ENCODE measurements at places on chromosomes 5 and 9.

GRCh38 chr9:11735391-11735790 is 957.8 kb upstream of the TYRP1 start:
- no peak for DNase-seq

DNA sequence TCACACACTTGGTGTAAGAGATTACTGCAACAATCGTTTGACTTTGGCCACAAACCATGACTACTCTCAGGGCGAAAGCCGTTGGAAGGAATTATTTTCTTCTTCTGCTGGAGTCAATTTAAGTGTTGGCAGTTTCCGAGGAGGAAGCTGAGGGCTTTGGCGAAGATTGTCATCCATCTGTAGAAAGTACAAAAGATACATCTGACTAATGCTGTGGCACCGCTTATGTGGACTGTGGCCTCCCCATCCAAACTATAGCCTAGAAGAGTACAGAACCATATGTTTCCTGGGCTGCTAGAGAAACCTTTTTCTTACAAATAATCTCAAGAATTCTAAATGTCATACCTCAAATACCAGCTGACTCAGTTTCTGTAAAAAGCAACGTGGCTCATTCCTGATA is 7.4 kb downstream of the MTX3 start:
- DNase-seq = no peak

DNA sequence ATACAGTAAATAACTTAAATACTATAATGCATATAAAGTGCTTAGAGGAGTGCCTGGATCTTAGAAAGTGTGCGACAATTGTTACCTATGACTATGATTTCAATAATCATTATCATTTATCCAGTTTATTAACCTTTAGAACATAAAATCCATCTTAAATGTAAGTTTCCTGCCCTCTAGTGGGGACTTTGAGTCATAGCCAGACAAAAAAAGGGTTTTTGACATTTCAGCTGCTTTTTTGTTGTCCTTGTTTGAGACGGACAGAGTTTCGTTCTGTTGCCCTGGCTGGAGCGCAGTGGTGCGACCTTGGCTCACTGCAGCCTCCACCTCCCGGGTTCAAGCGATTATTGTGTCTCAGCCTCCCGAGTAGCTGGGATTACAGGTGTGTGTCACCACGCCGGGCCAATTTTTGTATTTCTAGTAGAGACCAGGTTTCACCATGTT is 9.7 kb upstream of the C9orf152 start:
- peak; percentile 52 for DNase-seq

GRCh38 chr9:109963079-109963478 is 183.1 kb downstream of the PALM2AKAP2 start:
- DNase-seq = peak; percentile 16

GRCh38 chr9:72753266-72753893 is 199.5 kb downstream of the ALDH1A1 start:
- peak; percentile 29 for DNase-seq

- peak; percentile 40 for DNase-seq
Observed at GRCh38 chr5:157511651-157512644, 51.9 kb downstream of the NIPAL4 start.

DNA sequence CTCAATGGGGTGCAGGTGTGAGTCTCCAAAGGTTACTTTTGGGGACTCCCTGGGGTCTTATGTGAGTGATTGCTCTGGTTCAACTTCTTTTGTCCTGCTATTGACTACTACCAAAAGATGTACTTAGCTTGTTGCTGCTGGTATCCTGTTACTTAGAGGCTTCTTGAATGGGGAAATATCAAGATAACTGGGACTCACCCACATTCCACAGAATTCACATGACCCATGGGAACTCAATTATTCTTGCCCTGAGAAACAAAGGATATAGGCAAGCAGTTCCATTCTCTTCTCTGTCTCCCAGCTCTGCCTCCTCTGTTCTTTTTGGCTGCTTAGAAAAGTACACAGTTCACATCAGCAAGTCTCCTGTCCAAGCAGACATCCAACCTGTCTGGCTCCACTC is 105.9 kb downstream of the UNC13B start:
- DNase-seq = peak; percentile 28

DNA sequence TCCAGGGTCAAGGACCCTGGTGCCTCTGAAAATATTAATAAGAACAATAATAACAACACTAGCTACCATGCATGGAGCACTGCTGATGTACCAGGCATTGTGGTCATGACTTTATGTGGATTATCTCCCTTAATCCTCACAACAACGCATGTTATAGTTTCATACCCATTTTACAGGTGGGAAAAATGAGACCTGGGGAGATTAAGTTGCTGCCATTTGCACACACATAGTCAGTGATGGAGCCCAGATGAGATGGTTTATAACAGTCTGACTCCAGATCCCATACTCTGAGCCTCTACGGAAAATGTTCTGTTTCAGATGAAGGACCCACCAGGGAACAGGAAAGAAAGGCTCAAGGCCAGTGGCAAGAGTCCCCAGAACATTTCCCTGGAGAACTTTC is 48.2 kb upstream of the PPARGC1B start:
- DNase-seq = no peak

DNA sequence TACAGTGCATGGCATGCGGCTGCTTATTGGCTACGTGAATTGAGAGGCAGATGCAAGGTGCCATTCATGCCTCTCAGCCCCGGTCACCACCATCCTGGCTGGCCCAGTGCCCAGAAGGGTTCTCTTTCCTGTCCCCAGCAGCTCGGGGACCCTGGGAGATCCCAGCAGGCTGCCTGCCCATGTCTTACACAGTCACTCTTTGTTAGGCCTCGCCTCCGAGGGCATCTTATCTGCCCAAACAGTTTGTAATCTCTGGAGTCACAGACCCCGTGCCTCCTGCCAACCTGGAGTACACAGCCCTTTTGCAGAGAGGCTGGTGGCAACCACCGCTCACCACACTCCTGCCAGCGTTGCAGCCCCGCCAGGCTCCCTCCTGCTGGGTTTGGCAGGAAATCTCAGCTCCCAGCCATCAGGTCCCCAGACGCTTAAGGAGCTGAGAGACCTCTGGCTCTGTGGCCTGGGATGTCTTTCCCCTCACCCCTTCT is 7.0 kb upstream of the AK1 start:
- no peak for DNase-seq

- no peak for DNase-seq
Observed at GRCh38 chr5:176895831-176896230, 3.3 kb downstream of the HK3 start.

DNA sequence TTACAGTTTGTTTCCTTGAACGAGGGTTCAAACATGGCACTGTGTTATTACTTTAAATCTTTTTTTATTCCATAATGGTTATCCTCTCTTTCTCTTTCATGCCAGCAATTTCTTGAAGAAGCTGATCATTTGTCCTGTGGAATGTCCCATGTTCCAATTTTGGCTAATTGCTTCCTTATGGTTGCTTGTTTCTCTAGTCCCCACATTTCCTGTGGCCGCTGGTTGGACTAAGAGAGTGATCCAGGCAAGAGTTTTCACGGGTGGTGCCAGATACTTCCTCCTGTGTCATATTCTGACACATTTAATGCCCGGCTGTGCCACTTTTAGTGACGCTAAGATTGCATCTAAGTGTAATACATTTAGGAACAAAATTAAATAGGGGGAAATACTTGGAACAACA is 83.8 kb upstream of the FAM169A start:
- DNase-seq = no peak

DNA sequence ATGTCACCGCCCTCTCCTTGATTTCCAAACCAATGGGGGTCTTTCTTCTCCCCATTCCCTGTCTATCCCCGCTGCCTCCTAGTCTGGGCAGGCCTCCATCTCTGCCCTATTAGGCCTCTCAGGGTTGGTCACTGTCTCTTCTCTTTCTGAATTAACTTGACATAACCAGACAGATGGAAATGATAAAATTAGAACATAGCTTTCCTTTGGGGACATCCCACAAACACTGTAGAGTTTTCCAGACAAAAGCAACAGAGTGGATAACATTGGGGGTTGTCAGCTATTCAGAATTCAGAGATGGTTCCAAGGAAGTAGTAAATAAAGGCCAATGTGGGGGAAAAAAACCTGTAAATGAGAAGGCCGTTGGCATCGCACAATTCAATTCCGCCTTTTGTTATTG is 24.7 kb downstream of the LHX6 start:
- DNase-seq = no peak

GRCh38 chr5:6722015-6722414 is 8.8 kb downstream of the TENT4A start:
- DNase-seq = no peak

DNA sequence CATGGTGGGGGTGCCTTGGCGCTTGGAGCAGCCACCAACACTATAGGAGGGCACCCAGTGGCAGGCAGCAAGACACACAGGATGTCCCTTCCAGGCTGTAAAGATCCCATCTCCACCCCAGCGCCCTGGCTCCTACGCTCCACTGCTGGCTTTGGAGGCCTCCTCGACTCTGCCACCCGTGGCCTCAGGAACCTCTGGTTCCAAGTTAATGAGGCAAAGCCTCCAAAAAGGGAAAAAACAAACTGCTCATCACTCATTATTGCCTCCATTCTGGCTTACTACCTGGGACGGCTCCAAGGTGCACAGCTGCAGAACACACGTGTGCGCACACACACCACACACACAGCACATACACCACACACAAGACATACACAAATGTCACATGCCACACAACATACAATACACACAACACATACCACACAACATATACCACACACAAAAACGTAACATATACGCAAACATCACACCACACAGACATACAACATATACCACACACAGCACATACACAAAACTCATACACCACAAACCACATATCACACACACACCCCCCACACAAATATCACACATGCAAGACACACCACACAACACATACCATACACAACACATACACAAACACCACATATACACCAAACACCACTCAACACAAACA is 45.3 kb downstream of the ROR2 start:
- no peak for DNase-seq

- DNase-seq = peak; percentile 26
Observed at GRCh38 chr9:137664676-137665075, 45.9 kb downstream of the EHMT1 start.

GRCh38 chr9:90290716-90291485 is 351.7 kb downstream of the DIRAS2 start:
- no peak for DNase-seq

DNA sequence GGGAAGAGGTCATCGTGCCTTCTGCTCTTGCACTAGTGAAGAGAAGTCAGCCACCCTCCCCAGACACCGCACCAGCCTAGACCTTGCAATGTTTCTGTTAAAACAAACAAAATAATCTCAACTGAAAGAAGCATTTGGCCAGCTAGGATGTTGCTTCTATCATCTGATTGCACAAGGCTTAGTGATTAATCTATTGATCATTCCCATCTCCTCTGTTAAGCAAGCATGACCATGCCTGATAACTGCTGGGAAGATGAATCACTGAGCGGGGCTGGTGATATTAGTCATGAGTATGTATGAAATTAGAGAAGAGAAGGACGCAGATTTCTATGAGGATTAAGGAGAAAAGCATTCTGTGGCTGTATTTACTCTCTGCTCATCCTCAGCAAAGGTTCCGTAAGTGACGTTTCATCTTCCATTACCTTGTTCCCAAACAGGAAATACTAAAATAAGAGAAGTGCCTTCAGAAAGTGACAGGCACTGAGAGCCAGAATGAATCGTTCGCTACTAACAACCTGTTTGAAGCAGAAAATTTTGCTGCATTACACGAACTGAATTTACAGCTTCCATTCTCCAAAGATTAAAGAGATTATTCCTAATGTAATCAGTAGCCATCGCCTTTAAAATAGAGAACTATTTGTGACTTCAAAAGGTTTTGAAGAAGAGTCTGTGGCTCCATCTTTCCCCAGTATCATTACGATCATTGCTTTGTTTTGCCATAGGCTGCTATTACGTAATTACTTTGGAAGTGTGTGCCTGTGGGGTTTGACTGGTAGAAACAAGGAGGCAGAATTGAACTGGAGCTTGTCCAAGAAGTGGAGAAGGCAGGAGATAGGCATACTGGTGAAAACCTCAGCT is 219.1 kb downstream of the MED10 start:
- no peak for DNase-seq

GRCh38 chr5:93899026-93899600 is 157.7 kb upstream of the POU5F2 start:
- no peak for DNase-seq

DNA sequence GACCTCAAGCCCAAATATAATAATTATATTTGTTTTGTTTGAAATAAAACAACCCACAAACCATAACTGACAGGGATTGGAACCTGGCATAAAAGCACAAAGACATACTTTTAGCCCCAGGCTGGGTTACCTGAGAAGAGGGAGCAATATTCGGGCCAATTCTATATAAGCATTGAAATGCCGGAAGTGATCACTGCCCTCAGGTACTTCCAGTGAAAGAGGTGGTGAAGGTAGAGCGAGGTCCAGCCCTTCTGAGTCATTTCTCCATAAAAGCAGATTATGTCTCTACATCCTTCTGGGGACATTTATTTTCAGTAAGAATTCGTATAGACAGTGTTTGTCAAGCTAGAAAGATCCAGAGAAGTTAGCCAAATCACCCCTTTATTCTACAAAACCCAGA is 59.6 kb downstream of the GCNT4 start:
- DNase-seq = peak; percentile 61

DNA sequence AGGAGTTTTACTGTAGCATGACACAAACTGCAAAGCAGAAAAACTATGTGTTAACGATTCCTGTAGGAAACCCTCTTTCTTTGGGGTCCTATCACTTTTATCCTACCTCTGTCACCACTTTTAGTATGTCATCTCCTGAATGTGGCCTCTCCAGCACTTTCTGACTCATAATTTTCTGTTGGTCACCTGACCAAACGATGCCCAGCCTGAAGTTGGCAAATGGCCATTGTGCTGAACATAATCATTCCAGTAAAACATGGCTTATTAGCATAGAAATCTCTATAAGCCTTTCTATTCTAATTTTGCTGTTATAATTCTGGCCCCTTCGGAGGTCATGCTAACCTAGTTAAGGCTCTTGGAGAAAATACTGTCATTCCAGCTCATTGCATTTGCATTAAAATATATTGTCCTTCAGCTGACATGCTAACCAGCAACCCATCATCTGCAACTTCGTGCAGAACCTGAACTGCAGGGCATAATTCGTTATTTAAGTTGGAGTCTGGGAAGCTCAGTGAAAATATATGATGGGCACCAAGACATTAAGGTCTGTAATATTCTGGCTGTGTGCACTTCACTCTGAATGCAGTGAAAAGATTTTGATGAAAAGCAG is 140.3 kb downstream of the NMUR2 start:
- DNase-seq = no peak

GRCh38 chr9:132903574-132904492 is 25.1 kb downstream of the SPACA9 start:
- no peak for DNase-seq

DNA sequence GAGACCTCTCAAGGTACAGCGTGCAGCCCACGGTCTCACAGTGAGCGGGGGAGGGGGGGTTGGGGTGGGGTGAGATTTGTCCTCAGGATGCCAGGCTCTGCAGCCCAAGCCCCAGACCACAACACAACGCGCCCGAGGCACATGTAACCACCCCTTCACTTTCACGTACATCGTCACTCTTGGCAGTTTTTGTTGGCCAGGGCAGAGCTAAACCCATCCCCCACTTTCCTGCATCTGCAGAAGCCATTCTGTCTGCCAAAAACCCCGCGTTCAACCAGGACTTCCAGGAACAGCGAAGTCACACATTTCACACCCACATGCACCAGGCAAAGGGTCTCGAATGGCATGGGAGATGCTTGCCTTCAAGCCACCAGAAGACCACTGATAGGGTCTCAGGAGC is 9.4 kb upstream of the SMIM23 start:
- DNase-seq = no peak
